ENCODE measurements at places on chromosomes 11 and 22.

- no peak for DNase-seq
Observed at GRCh38 chr11:68652683-68653156, 31.6 kb upstream of the GAL start.

GRCh38 chr11:7530013-7530640 lies 16.3 kb downstream of the PPFIBP2 start:
- no peak for DNase-seq

DNA sequence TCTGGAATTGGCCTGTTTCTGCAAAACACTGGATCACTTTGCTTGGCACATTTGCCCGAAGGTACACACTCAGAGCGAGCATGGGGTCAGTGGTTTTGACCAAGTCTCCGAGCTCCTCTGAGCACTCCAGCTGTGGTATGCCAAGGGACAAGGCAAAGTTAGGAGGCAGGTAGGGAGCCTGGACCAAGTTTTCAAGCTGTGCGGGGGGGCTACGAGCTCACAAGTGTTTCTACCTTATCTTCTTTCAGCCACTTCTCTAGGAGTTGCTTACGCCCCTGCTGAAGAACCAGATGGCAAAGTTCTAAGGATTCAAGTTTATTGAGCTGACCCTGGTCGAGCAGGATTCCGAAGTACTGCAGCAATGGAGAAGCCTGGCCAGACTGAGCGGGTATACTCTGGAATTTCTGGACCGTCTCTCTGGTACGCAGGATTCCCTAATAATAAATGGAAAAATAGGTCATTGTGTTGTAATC lies 54.7 kb upstream of the SLC25A1 start:
- DNase-seq = no peak

DNA sequence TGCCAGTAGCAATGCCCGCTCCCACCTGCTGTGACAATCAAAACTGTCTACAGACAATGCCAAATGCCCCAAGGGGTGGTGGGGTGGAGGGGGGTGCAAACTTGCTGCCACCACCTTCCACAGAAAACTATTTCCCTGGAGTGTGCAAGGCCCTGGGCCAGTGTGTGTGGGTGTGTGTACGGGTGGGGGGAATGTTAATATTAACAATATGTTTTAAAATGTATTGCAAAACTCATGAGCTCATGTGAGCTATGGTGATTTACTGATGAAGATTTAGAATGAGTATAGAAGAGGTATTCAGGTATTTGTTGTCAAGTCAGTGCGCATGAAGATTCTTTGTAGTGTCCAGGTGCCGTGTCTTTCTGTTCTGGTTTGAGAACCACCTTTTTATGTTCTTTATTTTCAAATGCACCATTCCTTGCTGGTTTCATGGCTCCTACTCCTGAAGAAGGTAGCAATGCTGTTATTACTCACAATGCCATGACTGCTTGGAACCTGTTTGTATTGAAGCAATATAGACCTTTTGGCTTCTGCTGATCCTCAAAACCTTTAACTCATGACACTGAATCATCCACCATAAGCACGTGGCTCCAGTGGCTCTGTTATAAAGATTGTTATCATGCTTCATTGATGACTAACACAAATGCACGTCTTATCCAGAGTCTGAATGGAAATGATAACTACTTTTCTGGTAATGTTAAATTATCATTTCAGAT lies 29.9 kb upstream of the AQP11 start:
- no peak for DNase-seq

DNA sequence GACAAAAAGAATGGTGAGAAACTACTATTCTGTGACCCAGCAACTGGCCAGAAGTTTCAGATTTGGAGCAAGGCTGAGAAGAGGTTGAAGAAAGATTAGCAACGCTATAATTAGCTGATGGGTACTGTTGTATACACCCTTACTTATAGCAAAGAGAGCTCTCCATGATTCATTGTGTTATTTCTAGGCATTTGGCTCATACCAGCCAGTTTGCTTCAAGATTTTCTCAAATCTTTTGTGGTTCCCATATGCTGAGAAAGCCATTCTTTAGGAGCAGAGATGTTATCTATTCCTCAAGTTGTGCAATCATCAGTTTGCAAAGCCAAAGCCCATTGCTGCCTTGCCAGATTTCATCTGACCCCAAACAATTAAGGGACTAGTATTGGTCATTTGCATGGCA lies 179.4 kb downstream of the ETS1 start:
- no peak for DNase-seq

DNA sequence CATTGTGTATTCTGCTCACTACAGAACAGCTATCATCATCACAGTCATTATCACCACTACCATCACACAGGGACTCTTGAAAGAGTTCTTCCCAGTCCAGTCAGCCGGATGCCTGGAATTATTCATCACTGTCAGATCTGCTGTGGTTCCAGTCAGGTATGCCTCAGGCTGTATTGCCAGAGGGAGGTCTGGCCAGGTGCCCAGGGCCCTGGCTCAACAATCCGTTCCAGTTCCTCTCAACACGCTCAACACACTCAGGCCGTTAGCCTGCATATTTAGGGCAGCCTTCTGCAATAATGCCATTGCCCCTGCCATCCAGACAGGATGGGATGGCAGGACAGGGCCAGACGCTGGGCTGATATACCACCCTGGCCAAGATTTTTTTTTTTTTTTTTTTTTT lies 28.6 kb upstream of the RASL10A start:
- no peak for DNase-seq
